Renal cortical epithelial cell (primary cell): ENCODE measurements at places on chromosomes 7 and 10. TPM values are rescaled to one million over a fixed set of nuclear protein-coding genes. Genes with fewer than 3 reads are reported as not detected.

DNA sequence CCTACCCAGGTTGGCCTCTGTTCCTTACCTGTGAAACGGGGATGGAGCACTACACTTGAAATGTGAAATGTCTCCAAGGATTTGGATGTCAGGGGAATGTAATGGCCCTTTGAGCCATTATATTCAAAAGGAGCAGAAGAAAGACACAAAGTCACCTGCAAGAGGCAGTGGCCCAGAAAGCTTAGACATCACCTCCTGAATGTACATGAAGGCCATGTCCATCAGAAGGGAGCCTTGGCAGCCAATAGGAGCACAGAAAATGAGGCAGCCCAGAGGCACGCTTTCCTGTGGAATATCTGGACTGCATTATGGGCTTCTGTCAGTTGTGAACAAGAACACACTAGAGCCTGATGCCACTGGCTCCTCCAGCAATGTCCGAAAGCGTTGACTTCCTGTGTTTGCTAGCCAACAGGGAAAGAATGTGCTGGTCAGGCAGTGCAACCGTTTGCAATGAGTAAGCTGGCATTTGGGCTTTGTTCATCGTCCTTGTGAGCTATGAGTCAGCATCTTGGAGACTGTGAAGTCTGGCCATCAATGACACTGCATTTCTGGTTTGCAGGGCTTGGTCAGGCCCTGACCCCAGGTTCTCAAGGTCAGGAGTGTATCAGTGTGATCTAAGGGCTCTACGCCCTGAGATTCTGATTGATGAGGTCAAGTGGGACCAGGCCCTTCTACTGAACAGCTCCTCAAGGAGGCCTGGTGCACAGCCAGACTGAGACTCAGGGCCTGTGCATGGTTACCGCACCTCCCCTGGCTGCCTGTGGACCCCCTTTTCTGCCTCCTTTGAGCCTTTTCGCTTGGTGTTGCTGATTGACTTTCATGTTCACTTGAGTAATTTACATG lies 222.4 kb downstream of the RPS24 start:
- peak; percentile 99 for DNase-seq

- DNase-seq = no peak
Observed at GRCh38 chr7:69388452-69389137, 209.7 kb upstream of the AUTS2 start.

TSPAN13 gene
- 52.6 and 89.1 TPM in 2 replicates for total RNA-seq

- DNase-seq = no peak
Observed at GRCh38 chr10:52632591-52632990, 140.0 kb downstream of the MBL2 start.

DNA sequence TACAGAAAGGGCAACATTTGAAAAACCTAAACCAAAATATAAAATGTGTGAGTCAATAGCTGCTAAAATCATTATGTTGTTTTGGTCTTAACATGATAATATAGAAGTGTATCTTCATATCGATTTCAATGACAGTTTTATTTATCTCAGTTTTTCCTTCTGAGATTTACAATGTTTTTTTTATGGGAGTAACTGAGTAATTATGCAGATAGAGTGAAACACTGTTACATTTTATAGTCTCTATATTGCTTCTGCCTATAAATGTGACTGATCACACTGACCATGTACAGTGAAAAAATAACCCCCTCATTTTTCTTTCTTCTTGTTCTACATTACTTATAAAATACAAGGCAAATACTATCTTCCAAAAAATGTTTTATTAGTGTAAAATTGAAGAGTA lies 81.6 kb downstream of the ETV1 start:
- no peak for DNase-seq

DNA sequence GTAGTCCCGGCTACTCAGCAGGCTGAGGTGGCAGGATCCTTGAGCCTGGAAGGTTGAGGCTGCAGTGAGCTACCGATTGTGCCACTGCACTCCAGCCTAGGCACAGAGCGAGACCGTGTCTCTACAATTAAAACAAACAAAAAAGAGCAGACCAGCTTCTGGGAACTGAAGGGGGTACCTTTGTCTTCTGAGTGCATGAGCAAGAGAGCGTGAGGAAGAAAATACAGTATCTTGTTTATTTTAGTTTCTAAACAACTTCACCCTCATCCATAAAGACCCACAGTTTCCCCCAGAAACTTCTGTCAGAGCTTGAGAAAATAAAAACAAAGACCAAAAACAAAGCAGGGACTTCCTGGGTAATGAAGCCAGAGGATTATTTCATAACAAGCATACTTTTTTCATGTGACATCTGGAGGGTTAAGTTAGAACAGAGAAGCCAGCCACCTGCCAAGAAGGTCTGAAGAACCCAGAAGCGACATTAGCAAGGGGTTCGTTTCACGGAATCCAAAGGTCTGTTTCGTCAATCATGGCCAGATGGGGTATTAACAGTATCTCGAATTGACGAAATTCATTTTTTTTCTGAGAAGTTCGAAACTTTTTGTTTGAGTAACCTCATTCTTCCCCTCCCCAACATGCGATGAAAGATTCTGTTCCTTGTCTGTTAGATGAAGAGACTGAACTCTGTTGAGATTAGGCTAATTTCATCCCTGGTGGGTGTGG lies 10.2 kb upstream of the IL2RA start:
- DNase-seq = no peak

- no peak for DNase-seq
Observed at GRCh38 chr7:24793982-24794648, 36.9 kb upstream of the GSDME start.

DNA sequence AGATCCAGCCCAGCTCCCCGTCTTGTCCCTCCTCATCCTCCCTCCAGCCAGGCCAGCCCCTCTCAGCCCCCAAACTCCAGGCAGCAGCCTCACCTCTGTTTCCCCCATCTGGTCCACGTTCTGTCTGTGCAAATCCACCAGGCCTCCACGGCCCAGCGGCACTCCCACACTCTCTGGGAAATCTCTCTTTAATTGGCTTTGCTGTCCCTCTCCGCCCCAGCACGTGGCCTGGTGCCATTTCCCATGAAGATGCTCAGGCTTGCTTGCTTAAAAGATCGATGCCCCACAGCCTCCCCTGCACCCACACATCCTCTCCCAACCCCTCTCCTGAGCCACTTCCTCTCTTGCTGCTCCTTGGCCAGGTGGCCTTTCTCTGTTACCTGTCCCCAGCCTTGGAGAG lies 39.3 kb downstream of the PRF1 start:
- DNase-seq = no peak

NUDT13 gene
- total RNA-seq = 1.2 and 1.7 TPM in 2 replicates
